DMS79 treated with DMSO at 0.1 percent for 48 hours (cell line): ENCODE measurements at places on chromosomes 6 and 20.

GRCh38 chr20:33232486-33233072, 3.2 kb upstream of the BPIFA1 start:
- peak; percentile 35 for DNase-seq

DNA sequence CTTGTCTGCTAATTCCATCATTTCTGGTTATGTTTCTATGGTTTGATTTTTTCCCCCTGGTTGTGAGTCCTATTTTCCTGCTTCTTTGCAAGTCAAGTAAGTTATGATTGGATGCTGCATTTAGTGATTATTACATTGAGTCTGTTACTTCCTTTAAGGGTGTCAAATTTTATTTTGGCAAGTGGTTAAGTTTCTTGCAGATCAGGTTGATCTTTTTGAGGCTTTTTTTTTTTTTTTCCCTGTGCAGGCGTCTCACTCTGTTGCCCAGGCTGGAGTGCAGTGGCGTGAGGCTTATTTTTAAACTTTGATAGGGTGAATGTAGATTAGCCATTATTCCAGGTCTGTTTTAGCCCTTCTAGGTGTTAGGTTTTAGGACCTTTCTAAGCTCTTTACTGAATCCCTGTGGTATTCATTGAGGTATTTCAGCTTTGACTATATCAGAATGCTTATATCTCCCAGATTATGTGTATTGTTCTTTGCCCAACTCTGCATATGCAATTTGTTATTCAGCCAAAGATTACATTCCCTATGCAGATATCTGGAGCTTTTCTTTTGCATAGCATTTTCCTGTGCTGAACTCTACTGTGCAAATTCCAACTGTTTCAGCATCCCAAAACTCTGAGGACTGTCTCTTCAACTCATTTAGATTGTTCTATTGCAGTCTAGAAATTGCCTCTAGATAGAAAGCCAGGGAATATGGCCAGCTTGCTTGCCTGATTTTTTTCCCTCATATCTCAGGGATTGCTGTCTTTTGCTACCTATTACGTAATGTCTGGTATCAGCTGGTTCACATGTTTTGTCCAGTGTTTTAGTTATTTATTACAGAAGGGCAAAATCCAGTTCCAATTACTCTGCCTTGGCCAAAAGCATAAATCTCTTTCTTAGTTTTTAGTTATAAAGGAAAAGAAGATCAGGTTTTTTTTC, 113.3 kb downstream of the AFG1L start:
- DNase-seq = no peak

DNA sequence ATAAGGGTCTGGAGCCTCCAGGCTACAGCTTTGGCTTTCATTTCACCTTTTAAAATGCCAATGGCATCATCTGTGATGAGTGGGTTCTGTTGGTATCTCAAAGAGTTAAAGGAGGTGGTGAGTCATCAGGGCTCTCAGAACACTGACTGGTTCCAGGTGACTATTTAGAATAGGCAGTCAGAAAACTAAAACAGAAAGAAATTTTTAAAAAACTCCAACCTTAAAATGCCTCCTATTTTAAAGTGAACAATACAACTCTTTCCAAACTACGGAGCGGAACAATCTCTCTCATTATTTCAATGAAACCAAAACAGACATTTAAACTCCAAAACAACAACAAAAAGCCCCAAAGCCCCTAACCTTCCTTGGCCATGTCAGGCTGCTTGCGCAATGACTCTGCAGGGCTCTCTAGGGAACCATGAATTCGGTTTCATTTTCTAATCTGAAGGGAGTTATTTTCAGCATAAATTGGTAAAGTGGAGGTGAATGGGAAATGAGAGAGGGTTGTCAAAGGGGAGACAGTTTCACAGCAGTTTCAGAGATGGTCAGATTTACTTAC, 194.9 kb downstream of the KIF6 start:
- DNase-seq = peak; percentile 12

DNA sequence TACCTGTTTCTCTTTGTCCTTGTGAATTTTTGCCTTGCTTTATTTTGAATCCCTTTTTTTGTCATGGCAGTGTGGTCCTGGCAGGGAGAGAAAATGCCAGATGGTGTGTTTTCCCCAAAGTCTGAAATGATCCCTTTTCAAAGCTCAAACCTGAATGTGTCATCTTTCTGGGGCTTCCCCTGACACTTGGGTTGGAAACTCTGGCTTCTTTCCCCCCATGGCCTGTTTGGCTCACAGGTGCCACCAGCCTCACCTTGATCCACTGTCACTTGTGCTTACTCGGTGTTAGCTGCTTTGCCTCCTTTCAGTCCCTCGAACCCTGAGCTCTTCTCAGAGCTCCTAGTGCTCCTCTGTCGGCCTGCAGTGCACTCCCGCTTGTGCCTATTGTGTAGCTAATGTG, 22.3 kb downstream of the MYBL2 start:
- DNase-seq = no peak

- DNase-seq = no peak
These were observed 51.3 kb downstream of the DAAM2 start for GRCh38 chr6:39843305-39844020.

- no peak for DNase-seq
These were observed 48.6 kb downstream of the JARID2 start for GRCh38 chr6:15294504-15294903.

DNA sequence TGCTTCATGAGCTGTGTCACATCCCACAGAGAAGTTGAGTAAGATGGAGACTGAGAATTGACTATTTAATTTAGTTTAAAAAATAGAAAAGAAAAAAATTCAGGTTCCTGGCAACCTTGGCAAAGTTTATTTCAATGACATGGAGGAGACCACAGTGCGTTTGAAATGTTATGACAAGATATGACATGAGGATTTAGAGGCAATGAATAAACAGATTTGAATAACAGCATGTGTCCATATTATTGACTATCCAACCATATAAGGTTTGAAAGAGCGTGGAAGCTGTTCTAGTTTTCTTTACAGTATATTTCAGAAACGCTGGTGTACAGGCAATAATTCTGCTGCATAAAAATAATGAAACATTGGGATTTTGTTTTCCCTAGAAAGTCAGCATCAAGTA, 303.9 kb downstream of the SMOC2 start:
- DNase-seq = no peak

DNA sequence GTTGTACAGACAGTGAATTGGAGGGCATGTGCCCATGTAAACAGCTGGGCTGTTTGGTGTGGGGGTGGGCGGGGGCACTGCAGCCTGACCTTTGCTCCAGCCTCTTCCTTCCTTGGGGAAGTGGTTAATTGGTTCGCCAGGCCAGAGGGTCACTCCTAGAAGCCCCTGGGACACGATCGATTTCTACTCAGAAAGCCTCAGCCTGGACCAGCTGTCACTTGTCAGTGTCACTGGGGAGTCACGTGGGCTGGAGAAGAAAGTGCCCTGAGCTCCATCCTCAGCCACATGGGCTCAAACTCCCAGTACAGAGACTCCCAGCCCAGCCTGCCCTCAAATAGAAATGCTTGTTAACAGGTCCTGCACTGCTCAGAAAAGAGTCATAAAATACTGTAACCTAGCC, 423.8 kb upstream of the SULF2 start:
- no peak for DNase-seq

- DNase-seq = no peak
These were observed 137.2 kb downstream of the WDR27 start for GRCh38 chr6:169564453-169565240.
